ENCODE measurements at places on chromosomes 7 and 10. TPM values are rescaled to one million over a fixed set of nuclear protein-coding genes. Genes with fewer than 3 reads are reported as not detected.

DNA sequence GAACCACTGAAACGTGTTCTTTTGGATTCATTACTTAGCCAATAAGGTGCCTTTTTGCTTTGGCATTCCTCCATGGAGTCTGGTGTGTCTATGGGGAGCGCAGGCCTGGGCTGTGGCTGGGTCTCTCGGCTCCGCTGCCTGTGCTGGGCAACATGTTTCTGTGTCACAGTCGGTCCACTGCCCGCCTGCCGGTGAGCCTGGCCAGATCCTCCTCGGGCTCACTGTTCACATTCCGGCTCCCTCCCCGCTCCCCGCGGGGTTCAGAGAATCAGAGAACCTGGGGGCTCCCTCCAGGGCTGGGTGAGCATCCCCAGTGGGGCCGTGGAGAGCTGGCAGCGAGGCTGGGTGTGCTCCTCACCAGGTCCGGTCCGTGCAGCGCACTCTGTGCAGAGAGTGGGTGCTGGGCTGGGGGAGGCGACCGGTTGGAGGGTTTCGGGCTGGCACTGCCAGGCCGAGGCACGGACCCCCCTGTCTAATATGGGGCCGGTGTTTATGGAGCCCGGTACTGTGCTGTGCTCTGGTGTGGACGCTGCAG is 70.4 kb downstream of the INPP5A start:
- no peaks in the 10 kb centered on the region for H3K27me3 ChIP-seq
- H3K36me3 ChIP-seq = no peaks in the 10 kb centered on the region
- H3K27ac ChIP-seq = no peak overlapping the region
- no peak for DNase-seq
- no peak overlapping the region for H3K4me3 ChIP-seq
- peaks cover 13% of the 10 kb centered on the region for H3K4me1 ChIP-seq

- no peaks in the 10 kb centered on the region for H3K27me3 ChIP-seq
- no peaks in the 10 kb centered on the region for H3K4me1 ChIP-seq
- no peak for DNase-seq
- no peak overlapping the region for H3K27ac ChIP-seq
- H3K36me3 ChIP-seq = no peaks in the 10 kb centered on the region
These were observed 1066.2 kb downstream of the LRMDA start for GRCh38 chr10:76497666-76498065.

The GIMAP6 gene
- 158 TPM for total RNA-seq

The RNLS gene
- total RNA-seq = 1.9 TPM

DNA sequence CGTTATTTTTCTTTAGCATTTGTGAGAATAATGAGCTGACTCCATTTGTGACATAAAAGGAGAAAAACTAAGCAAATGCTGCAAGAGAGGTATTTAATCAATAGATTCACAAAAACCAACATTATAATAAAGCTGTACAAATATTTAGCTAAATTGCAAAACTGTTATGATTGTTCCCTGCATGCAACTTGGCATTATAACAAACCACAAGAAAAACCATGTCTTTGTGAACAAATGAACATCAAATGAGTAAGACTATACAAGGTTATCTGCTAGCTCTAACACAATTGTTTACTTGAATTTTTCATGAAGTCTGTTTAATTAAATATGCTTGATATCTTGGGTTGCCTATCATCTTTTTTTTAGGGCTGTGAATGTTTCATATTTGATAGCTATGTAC is 50.8 kb upstream of the PPP1R9A start:
- H3K27ac ChIP-seq = no peak overlapping the region
- no peak for DNase-seq
- H3K27me3 ChIP-seq = no peaks in the 10 kb centered on the region
- no peak overlapping the region for H3K4me3 ChIP-seq
- no peaks in the 10 kb centered on the region for H3K36me3 ChIP-seq

DNA sequence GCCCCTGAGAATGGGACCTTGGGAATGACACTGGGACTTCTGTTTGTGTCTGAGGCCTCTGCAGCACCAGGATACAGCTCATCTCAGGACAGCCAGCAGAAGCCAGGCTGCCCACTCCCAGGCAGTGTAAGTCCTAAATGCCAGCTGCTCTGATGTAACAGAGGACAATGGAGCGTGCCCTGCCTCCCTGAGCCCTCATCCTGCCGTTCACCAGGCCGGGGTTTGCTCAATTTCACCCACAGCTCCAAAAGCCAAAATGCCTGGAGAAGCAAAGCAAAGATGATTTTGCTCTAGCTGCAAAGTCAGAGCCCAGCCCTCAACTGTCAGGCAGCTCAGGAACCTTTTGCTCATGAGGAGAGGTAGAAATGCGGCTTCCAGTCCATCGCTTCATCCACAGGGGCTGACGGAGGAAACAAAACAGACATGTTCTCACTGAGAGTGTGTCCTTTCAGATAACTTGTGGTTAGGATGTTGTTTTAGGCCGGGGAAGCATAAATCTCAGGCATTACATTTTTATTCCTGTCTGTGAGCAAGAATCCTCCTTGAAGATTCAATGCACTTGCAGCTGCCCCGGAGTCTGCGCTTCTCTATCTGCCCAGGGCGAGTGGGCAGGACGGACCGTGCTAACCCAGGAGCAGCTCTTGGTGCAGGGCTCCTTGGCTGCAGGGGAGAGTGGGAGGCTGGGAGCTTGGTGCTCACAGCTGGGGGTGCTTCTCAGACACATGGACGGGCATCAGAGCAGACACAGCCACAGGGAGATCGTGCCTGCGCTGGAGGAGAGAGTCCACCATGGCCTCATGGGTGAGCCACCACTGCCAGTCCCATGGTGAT is 83.2 kb upstream of the CHST15 start:
- H3K4me1 ChIP-seq = no peaks in the 10 kb centered on the region
- H3K4me3 ChIP-seq = no peak overlapping the region
- DNase-seq = no peak
- H3K27me3 ChIP-seq = no peaks in the 10 kb centered on the region
- H3K36me3 ChIP-seq = no peaks in the 10 kb centered on the region
- no peak overlapping the region for H3K27ac ChIP-seq
